ENCODE measurements at places on chromosomes 3 and 15. TPM values are rescaled to one million over a fixed set of nuclear protein-coding genes. Genes with fewer than 3 reads are reported as not detected.

- H3K4me3 ChIP-seq, result no peak overlapping the region
- no peak overlapping the region for H3K27ac ChIP-seq
- DNase-seq, result no peak
- H3K36me3 ChIP-seq, result no peaks in the 10 kb centered on the region
Measured at GRCh38 chr3:134864636-134865035, 69.6 kb downstream of the EPHB1 start.

DNA sequence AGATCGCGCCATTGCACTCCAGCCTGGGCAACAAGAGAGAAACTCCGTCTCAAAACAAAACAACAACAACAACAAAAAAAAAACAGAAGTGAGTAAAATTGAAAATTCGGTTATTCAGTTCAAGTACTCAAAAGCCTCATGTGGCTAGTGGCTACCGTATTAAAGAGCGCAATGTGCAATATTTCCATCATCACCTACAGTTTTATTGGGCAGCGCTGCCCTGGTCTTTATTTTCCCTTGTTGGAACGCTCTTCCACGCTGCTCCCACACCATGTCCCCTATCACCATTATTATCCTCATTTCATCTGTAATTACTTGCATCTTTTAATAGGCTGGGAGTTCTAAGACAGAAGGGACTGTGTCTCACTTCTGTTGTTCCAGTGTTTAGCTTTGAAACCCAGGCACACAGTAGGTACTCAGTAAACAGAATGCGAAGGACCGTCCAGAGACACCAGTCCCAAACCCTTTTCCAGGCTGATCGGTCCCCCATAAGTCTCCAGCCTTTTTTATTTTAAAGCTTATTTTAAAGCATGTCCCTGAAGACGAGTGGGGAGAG, 423 bp upstream of the HACD3 start:
- H3K4me3 ChIP-seq, result peak overlapping the region; percentile 94
- no peak for DNase-seq
- peaks cover 17% of the 10 kb centered on the region for H3K4me1 ChIP-seq
- H3K36me3 ChIP-seq, result no peaks in the 10 kb centered on the region

GRCh38 chr3:141070727-141071357, 19.7 kb downstream of the SPSB4 start:
- no peaks in the 10 kb centered on the region for H3K27me3 ChIP-seq
- H3K4me3 ChIP-seq, result no peak overlapping the region
- peaks cover under 1% of the 10 kb centered on the region for H3K4me1 ChIP-seq
- no peaks in the 10 kb centered on the region for H3K36me3 ChIP-seq

DNA sequence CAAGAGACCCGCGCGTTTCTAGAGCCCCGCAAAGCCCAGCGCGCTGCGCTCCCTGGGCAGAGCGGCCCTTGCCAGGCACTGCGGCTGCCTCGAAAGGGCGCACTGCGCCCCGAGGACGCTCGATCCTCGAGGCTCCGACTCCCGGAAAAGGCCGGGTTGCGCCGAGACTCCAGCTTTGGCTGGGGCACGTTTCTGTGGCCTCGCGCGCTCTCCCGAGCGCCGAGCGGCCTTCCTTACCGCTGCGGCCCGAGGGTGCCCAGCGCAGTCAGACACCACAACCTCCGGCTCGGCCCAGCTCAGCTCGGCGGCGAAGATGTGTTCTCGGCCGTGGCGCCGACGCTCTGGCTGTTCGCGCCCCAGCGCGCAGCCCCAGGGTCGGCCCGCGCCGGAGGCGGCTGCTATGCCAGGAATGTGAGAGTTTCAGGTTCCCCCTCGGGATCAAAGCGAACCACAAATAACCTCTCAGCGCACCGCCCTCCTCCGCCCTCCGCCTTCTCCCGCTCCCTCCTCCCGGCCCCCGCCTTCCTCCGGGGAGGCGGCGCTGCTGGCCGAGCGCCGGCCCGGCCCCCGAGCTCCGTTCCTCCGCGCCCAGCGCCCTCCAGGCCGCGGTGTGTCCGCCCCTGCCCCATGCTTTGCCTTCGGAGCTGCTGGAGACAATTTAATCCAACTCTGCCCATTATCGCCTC, at the start of gene AMOTL2:
TSS of gene AMOTL2 (minus strand) at position 343 of the 686 bp plus-strand sequence. CDS start 3,014 bp downstream, outside the sequence.
- peak within 1 kb of the TSS; percentile 82 for H3K4me3 ChIP-seq
- H3K36me3 ChIP-seq, result peaks cover 20% of the 10 kb centered on the region
- peak within 1 kb of the TSS; percentile 97 for H3K27ac ChIP-seq
- H3K27me3 ChIP-seq, result no peaks in the 10 kb centered on the region
- peaks cover 42% of the 10 kb centered on the region for H3K4me1 ChIP-seq

GRCh38 chr15:74250266-74250665, 14.1 kb downstream of the CCDC33 start:
- peaks cover 3% of the 10 kb centered on the region for H3K4me1 ChIP-seq
- H3K36me3 ChIP-seq, result no peaks in the 10 kb centered on the region
- H3K27me3 ChIP-seq, result peaks cover 13% of the 10 kb centered on the region
- no peak overlapping the region for H3K27ac ChIP-seq

DNA sequence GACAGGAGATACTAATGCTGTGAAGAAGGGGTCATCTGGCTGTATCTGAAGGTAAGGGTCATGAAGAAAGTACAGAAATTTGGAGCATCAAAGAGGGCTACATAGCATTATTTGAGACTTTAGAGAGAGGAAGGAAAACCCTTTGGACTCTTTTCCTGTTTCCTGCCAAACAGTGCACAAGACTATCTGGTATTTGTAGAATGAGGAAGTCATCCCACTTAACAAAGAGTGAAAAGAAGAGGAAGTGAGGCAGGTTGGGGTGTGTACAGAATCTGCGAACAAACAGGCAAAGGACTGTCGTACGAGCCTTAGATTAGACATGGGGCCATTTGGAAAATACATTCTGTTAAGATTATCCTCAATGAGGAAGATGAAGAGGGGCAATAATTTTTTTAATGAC, 546.8 kb upstream of the EPHA6 start:
- H3K27me3 ChIP-seq, result no peaks in the 10 kb centered on the region
- H3K4me1 ChIP-seq, result no peaks in the 10 kb centered on the region
- no peaks in the 10 kb centered on the region for H3K36me3 ChIP-seq
- DNase-seq, result no peak

DNA sequence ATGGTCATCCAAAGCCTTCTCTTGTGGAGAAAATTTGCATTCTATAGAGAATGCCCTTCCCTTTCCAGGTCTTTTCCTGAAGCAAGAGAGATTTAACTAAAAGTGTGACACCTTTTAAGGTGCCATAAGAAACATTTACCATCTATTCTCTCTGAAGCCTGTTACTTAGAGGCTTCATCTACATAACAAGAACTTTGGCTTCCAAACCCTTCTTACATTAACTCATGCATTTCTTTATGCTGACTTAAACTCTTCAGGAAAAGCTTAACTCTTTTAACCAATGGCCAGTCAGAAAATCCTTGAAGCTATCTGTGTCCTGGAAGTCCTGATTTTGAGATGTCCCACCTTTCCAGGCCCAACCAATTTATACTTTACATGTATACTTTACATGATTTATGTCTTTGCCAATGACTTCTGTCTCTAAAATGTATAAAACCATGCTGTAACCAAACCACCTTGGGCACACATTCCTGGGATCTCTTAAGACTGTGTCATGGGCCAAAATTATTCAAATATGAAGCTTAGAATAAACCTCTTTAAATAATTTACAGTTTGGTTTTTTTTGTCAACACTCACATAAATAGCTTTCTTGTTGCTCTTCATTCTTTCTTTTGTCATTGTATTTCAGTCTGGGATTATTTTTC, 472.6 kb upstream of the NECTIN3 start:
- H3K27me3 ChIP-seq, result no peaks in the 10 kb centered on the region
- no peak for DNase-seq
- H3K27ac ChIP-seq, result no peak overlapping the region
- no peak overlapping the region for H3K4me3 ChIP-seq

DNA sequence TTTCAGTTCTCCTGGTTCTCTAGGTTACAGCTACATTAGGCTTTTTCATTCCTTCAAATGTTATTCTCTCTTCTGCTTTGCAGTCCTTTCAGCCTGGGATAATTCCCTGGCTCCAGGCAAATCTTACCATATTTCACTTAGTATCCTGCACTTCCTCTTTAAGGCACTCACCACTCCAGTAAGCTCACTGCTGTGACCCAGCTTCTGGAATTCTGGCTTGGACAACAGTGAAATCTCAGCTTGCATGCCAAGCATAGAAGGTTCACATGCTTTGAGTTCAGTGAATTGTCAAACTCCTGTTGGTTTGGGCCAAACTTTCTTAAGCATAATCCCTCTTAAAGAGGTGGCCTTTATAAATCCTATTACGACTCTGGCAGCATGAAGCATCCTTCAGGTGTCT, 69.4 kb downstream of the SCN10A start:
- H3K4me1 ChIP-seq, result no peaks in the 10 kb centered on the region
- H3K36me3 ChIP-seq, result no peaks in the 10 kb centered on the region
- H3K27me3 ChIP-seq, result no peaks in the 10 kb centered on the region
- H3K4me3 ChIP-seq, result no peak overlapping the region

GRCh38 chr15:73474785-73475184, 31.8 kb downstream of the REC114 start:
- DNase-seq, result no peak
- H3K4me3 ChIP-seq, result no peak overlapping the region
- no peaks in the 10 kb centered on the region for H3K36me3 ChIP-seq
- peaks cover 8% of the 10 kb centered on the region for H3K27me3 ChIP-seq
- no peak overlapping the region for H3K27ac ChIP-seq
- no peaks in the 10 kb centered on the region for H3K4me1 ChIP-seq

DNA sequence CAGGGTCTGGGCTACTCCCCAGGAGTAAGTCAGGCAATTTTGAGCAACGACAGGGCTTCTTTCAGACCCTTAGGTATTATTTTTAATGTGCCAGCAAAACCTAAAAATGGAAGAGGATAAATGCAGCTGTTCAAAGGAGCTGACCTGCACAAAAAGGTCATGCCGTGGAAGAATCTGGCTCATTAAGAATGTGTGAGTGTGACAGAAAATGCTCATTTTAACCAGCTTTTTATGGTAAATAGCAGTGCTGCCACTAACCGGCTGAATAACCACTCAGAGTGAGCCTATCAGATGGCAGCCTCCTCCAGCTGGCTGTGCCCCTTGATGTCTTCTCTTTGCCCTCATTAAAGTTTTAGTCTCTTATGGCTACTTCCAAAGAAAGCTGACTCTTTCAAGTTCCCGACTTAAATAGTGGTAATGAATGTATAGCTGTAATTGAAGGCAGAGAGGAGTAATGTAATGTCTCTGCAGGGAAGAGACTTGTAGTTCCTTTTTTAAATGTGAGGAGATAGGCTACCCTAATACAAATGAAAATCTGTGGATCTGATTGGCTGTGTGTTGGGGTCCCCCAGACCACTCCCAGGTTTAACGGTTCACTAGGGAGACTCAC, 9.5 kb upstream of the FSTL1 start:
- DNase-seq, result no peak
- H3K27me3 ChIP-seq, result no peaks in the 10 kb centered on the region
- H3K36me3 ChIP-seq, result no peaks in the 10 kb centered on the region
- H3K4me3 ChIP-seq, result no peak overlapping the region
- H3K27ac ChIP-seq, result no peak overlapping the region
- peaks cover 3% of the 10 kb centered on the region for H3K4me1 ChIP-seq

GRCh38 chr3:124985349-124985748, 50.8 kb upstream of the MUC13 start:
- DNase-seq, result no peak
- peak overlapping the region; percentile 77 for H3K27ac ChIP-seq
- H3K36me3 ChIP-seq, result peaks cover 30% of the 10 kb centered on the region
- H3K27me3 ChIP-seq, result no peaks in the 10 kb centered on the region

DNA sequence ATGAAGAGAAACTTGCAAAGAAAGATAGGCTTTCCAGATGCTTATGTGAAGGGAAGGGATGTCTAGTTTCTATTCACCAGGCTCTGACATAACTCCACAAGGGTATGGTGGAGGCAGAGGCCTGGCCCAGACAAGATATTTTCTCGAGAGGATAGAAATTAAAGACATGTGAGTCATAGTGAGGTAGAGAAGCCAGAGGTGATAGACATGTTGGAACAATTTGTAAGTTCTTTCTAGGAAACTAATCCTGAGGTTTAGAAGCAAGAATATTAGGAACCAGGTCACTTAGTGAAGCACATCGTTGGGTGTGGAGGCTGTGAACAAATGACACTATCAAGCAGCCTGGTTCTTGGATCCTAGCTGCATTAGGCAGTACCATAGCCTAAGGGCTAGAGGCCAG, 176.9 kb downstream of the BBX start:
- no peaks in the 10 kb centered on the region for H3K4me1 ChIP-seq
- no peaks in the 10 kb centered on the region for H3K27me3 ChIP-seq
- DNase-seq, result no peak
- no peaks in the 10 kb centered on the region for H3K36me3 ChIP-seq

GRCh38 chr15:85805420-85805819, 10.7 kb upstream of the KLHL25 start:
- no peaks in the 10 kb centered on the region for H3K36me3 ChIP-seq
- no peak overlapping the region for H3K4me3 ChIP-seq
- H3K27me3 ChIP-seq, result no peaks in the 10 kb centered on the region
- no peak overlapping the region for H3K27ac ChIP-seq
- no peak for DNase-seq

DNA sequence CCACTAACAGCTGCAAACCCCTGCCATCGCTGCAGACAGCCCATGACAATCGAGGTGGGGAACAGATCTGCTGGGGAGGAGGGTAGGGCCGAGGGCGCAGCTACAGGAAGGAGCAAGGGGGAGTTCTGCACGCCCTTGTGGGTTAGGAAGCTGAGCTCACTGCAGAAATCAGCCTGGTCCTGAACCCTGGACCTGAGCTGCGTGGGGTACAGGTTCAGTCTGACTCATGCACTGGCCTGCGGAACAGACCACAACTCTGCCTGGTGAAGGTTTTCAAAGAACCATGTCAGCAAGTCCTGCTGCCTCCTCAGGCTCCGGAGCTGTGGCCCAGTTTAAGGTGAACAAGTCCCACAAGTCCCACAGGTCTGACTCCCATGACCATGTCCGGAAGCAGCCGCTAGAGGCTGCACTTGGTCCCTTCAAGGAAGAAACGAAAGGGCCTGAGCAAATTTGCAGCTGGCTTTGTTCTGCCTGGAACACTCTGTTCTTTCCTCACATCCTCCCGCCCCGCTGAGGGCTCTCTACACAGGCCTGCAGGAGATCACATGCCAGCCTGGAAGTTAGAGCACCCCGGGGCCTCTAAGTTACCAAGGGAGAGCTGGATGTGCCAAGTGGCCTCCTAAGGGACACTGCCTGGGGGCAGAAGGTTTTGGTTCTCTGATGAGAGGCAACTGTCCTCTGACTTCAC, 49.4 kb upstream of the AKAP13 start:
- no peaks in the 10 kb centered on the region for H3K36me3 ChIP-seq
- H3K4me3 ChIP-seq, result peak overlapping the region; percentile 20
- peak; percentile 95 for DNase-seq
- H3K27ac ChIP-seq, result peak overlapping the region; percentile 94
- no peaks in the 10 kb centered on the region for H3K27me3 ChIP-seq

GRCh38 chr3:133162670-133163305, 124.6 kb downstream of the TMEM108 start:
- DNase-seq, result no peak
- H3K27me3 ChIP-seq, result no peaks in the 10 kb centered on the region
- no peak overlapping the region for H3K27ac ChIP-seq
- H3K4me1 ChIP-seq, result no peaks in the 10 kb centered on the region
- no peaks in the 10 kb centered on the region for H3K36me3 ChIP-seq

The WDR93 gene
- not detected for total RNA-seq

The GOLGA8N gene
- 14.1 TPM for total RNA-seq

The IGF2BP2 gene
- total RNA-seq, result 17.4 TPM

The KIF7 gene
- total RNA-seq, result 2.1 TPM

The KLF15 gene
- 44.6 TPM for total RNA-seq

The P3H2 gene
- 79.0 TPM for total RNA-seq

The XCR1 gene
- total RNA-seq, result 0.26 TPM

The LNP1 gene
- 1.9 TPM for total RNA-seq

The TEX55 gene
- not detected for total RNA-seq

The GABRA5 gene
- total RNA-seq, result not detected

The SLC24A5 gene
- total RNA-seq, result 0.84 TPM

The CAMKV gene
- not detected for total RNA-seq

The ITIH4 gene
- 26.9 TPM for total RNA-seq

All from upper lobe of right lung (tissue), 1 donor.